Activated T-helper 1 cell treated with Interleukin-2 at 50 U/mL for 16 hours (primary cell): ENCODE measurements at places on chromosomes 7 and 10.

GRCh38 chr7:82235713-82236112 lies 207.9 kb downstream of the CACNA2D1 start:
- no peak for DNase-seq

- no peak for DNase-seq
Measured at GRCh38 chr10:124423813-124424212, 5.1 kb upstream of the OAT start.

GRCh38 chr7:134153493-134154136 lies 26.5 kb downstream of the LRGUK start:
- no peak for DNase-seq

- DNase-seq: no peak
Measured at GRCh38 chr10:21265622-21266021, 259.9 kb downstream of the SKIDA1 start.

DNA sequence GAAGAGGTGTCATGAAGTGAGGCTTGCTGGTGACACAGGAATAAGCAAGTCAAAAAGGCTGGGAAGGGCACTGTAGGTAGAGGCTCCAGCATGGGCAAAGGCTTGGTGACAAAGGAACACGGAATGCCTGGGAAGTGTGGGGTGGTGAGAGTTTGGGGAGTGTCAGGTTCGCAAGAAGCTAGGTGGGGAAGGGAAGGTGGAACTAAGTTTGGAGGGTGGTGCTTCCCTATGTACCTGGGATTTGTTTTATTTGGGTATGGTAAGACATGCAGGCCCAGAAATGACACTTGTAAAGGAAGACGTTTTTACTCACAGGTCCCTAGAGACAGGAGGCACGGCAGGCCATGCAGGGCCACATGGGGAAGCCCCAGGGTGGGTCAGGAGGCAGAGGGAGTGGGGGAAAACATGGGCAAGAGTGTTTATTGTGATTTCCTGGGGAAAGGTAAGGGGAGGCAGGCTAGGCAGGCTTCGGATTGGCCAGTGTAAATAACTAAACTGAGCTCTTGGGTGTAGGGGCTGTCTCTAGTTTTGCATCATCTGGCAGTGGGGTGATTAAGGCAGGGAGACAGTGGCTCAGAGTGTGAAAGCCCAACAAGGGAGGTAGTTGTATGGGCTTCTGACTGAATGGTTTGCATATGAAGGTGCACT lies 52.1 kb downstream of the SH2D4B start:
- DNase-seq: no peak

DNA sequence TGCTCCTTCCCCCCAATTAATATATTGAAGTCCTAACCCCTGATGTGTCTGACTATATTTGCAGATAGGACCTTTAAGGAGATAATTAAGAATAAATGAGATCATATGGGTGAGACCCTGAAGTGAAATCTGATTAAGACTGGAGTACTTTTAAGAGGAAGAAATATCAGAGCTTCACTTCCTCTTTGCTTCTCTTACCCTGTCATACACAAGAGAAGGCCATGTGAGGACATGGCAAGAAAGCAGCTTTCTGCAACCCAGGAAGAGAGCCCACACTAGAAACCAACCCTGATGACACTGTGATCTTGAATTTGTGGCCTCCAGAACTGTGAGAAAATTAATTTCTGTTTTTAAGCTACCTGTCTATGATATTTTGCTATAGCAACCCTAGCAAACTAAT lies 44.2 kb downstream of the JMJD1C start:
- no peak for DNase-seq

DNA sequence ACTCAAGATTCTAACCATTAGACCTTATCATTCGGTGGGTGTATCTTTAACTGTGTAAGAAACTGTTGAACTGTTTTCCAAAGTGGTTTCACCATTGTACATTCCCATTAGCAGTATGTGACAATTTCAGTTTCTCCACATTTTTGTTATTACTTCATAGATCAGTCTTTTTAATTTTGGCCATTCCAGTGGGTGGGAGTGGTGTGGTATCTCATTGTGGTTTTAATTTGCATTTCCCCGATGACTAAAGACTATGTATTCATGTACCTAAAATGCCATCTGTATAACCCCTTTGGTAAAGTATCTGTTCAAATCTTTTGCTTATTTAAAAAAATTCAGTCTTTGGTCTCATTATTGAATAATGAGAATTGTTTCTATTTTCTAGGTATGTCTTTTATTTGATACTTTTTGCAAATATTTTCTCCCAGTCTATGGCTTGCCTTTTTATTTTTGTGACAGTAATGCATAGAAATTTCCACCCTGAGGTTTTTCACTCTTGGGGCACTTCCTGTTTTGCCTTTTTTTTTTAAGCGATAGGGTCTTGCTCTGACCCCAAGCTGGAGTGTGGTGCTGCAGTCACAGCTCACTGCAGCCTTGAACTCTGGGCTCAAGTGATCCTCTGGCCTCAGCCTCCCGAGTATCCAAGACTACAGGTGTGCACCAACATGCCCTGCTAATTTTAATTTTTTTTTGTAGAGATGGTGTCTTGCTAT lies 141.1 kb upstream of the ITGB1 start:
- no peak for DNase-seq

DNA sequence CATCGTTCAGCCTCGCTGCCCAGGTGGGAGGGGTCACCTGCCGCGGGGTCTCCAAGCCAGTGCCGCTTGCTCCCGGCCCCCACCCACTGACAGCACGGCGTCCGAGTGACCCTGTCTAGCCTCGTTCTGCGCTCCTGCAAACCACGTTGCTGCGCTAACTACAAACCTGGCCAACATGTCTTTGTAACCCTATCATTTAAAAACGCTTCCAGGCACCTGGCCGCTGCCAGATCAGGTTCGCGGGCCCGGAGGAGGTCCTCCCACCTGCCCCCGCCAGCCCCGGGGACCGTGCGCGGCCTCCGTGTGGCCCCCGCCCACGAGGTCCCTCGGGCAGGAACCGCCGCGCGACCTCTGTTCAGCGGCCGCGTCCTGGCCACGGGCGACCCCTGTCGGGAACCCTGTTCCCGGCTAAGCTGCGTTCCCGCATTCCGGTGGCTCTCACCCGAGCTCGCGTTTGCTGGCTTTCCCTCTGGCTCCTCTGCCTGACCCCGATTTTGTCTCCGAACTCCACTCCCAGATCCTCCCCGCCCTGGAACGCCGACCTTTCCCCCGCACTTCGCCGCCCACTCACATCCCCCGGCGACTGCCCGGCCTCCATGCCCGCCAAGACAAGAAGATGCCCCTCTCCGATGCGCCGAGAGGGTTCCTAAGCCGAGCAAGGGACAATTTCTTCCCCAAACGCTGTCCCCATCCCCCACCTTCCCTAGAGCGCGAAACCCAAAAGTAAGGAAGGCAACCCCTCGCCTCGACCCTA lies 2.4 kb downstream of the SFMBT2 start:
- peak; percentile 21 for DNase-seq

- no peak for DNase-seq
Measured at GRCh38 chr10:62076891-62077290, 175.4 kb downstream of the ARID5B start.

DNA sequence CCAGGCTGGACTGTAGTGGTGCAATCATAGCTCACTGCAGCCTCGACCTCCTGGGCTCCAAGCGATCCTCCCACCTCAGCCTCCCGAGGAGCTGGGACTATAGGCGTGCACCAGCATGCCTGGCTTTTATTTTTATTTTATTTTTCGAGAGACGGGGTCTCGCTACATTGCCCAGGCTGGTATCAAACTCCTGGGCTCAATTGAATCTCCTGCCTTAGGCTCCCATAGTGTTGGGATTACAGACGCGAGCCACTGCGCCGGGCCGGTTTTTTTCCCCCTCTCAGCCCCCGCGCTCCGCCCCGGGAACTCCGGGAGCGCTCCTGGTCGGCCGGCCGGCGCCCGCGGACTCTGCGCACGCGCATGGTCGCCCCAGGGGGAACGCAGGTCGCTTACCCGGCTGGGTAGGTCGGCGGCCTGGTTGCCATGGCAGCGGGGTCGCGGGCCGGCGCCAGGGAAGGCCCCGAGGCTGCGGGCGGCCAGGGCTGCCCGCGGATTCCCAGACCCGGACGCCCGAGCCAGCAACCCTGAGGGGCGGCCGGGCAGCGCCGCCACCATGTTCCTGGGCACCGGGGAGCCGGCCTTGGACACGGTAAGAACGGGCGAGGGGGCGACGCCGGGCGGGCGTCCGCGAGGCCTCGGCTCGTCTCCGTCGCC lies at the start of gene IQCE:
IQCE (plus strand) TSS at position 351 of the 654 bp plus-strand sequence; CDS start at position 554, 203 bp downstream.
- DNase-seq: peak; percentile 85

DNA sequence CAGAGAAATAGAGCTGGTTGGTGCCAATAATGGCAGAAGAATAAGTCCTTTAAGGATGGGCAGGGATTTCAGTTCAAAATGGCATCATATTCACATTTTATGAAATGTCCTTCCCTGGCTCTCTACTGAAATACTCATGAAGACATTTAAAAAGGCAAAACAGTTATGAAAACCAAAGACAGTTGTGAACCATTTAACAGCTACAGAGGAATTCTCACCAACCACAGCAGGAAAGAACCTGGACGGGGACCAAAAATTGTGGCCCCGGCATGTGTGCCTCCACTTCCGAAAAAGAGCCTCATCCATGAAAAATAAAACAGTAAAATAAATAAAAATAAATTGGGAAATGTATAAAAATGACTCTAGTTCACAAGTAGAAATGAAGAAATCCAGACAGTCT lies 539.5 kb downstream of the SUGCT start:
- DNase-seq: no peak

GRCh38 chr10:71605263-71605962 lies 114.2 kb downstream of the C10orf105 start:
- DNase-seq: no peak

DNA sequence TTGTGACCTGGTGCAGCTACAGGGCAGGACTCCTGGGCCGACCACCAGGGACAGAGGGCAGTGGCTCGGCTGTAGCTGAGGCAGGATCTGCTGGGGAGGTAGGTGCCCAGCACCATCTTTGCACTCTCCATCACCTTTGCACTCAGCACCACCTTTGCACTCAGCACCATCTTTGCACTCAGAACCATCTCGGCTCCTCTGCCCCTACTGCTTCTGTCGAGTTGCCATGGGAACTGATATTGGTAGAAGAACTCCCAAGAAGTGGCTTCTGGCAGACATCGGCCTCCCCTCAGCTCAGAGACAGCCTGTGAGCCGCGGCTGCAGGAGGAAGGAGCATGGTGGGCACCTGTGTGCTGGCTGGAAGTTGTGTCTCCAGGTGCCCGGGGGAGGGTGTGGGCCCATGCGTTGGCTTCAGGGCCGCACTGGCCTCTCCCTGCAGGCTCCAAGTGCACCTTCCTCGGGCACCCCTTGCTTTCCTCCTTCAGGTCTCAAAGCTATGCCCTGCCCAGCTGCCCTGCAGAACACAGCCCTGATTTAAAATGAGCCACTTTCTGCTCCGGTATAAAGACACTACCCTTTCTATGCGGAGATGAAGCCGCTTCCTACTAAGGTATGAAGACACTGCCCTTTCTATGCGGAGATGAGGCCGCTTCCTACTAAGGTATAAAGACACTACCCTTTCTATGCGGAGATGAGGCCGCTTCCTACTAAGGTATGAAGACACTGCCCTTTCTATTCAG lies 514.5 kb downstream of the PTPRN2 start:
- DNase-seq: no peak

GRCh38 chr10:77673515-77674140 lies 36.0 kb upstream of the KCNMA1 start:
- DNase-seq: no peak

- DNase-seq: no peak
Measured at GRCh38 chr7:156129522-156129921, 317.3 kb upstream of the SHH start.

DNA sequence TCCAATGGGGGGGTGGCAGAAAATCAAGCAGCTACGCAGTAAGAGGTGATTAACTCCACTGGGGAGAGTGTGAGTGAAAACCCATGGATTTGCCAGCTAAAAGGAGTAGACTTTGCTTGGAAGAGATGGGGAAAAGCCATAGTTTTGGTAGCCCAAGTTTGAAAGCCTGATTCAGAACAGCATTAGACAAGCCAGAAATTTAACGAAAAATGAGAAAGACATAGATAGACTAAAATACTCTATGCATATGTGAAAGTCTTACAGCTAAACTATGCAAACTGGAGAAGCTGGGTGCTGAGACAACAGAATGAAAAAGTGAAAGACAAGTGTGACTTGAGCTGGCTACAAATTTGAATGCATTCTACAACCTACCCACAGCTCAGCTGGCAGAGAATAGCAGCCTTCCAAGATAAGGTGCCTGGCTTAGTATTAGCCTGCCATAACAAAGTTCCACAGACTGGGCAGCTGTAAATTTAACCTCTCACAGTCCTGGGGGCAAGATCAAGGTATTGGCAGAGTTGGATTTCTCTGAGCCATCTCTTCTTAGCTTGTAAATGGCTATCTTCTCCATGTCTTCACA lies 156.6 kb downstream of the CDC14C start:
- DNase-seq: no peak

DNA sequence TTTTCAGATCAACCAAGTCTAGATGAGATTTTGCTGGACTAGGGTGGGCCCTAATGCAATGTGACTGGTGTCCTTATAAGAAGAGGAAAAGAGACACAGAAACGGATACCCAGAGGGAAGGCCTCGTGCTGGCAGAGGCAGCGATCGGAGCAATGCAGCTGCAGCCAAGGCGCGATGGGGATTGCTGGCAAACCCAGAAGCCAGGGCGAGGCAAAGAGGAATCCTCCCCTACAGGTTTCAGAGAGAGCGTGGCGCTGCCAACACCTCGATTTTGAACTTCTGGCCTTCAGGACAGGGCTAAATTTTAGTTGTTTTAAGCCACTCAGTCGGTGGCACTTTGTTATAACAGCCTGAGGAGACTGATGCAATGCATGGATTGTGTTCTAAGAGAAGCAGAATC lies 157.1 kb upstream of the RHEB start:
- no peak for DNase-seq

DNA sequence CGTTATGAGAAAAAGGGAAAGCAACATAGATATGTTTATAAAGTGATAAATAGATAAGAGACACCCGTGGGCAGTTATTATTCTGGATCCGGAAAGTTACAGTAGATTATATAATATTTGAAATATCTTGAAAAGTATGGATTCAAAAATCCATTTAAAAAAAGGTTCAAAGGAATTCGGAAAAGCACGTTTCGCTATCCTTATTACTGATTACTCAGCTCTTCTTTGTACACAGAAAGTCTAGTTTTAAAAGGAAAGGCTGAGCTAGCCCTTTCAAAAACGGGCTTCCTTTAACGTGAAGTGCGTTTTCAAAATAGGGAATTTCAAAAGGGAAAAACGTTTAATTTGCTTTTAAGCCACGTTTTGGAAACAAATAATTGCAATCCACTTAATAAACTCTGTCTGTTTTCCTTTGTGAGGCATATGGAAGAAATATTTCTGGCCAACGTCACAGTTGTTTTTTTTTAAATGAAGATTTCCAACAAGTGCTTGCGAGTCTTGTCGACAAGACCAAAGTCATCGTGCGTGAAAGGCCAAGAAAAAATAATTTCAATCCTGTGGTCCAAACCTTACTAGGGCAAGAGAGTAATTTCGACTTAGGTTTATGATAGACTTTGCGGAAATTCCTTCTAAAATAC lies 2.2 kb upstream of the SKIDA1 start:
- no peak for DNase-seq
